ENCODE measurements at places on chromosomes 7 and 10.

GRCh38 chr10:58335306-58336005 is 650 bp downstream of the UBE2D1 start:
- DNase-seq, result peak; percentile 23

GRCh38 chr7:17878627-17879026 is 61.7 kb downstream of the SNX13 start:
- DNase-seq, result no peak

- DNase-seq, result no peak
Observed at GRCh38 chr7:128407233-128407589, 2.6 kb downstream of the IMPDH1 start.

- DNase-seq, result peak; percentile 82
Observed at GRCh38 chr10:58956926-58957325, 219.5 kb upstream of the PHYHIPL start.

DNA sequence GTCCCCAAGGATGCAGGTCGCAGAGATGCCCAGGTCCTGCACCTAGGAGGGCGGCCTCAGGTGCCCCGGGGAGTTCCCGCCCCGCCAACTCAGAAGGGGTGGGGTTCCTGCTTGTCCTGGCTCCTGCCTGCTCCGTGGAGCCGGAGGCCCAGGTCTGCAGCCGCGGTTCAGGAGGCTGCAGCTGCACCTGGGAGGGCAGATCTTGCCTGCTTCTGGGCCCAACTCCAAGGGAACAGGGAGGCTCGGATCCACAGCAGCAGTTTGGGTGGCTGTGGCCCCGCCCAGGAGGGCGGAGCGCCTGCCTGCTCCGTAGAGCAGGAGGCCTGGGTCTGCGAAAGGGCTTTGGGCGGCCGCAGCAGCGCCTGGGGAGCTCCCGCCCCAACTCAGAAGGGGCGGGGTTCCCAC is 108.2 kb upstream of the EGR2 start:
- no peak for DNase-seq

DNA sequence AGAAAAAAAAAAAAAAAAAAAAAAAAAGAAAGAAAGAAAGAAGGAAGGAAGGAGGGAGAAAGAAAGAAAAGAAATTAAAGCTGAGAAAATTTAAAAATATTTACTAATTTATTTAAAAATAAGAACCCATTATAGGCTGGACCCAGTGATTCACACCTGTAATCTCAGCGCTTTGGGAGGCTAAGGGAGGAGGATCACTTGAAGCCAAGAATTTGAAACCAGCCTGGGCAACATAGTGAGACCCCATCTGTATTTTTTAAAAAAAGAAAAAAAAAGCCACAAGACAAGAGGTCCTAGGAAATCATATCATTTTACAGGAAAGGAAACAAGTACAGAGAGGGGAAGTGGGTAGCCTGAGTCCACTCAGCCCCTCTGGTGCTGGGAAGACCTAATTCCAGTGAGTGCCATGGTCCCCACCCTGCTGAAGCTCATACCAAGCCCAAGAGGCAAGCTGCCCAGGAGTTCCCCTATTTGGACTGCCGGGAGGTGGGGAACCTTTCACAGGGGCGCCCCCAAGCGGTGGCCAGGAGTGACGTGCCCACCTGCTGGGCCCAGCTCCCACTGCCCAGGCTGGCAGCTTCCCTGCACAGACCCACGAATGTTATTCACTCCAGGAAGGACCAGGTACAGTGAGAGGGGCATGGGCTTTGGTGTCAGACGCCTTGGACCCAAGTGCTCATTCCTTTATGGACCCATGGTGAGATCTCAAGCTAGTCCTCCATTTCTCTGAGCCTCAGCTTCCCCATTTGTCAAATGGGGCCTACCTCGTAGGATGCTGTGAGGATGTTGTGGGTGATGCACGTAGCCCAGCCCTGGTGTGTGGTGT is 133.6 kb downstream of the ZMIZ1 start:
- DNase-seq, result peak; percentile 37

DNA sequence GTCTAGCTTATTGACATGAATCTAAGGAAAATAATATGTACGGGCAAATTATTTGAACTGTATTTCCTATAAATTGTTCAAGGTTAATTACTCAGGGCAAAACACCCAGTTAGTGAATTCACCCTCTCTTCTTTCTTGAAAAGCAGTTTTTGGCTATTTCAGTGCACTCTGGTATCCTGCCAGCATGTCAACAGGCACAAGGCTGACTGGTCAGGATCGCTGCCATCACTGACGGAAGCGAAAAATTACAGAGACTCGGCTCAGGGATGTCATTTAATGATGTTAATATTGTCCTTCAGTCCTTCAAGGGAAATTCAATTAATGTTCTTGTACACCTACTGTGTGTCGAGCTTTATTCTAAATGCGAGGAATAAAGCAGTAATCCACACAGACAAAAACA is 28.3 kb upstream of the OLAH start:
- no peak for DNase-seq

DNA sequence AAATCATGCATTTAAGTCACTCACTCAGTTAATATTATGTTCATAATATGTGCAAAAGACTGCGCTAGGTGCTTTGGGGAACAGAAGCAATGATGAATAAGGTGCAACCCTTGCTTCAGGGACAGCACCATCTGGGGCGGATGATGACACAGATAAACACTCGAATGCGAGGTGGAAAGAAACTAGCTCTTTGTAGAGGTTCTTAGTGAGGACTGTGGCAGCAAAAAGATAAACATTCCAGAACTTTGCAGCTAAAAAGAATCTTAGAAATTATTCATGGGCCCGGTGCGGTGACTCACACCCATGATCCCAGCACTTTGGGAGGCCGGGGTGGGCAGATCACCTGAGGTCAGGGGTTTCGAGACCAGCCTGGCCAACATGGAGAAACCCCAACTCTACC is 29.8 kb upstream of the CHST15 start:
- DNase-seq, result no peak

DNA sequence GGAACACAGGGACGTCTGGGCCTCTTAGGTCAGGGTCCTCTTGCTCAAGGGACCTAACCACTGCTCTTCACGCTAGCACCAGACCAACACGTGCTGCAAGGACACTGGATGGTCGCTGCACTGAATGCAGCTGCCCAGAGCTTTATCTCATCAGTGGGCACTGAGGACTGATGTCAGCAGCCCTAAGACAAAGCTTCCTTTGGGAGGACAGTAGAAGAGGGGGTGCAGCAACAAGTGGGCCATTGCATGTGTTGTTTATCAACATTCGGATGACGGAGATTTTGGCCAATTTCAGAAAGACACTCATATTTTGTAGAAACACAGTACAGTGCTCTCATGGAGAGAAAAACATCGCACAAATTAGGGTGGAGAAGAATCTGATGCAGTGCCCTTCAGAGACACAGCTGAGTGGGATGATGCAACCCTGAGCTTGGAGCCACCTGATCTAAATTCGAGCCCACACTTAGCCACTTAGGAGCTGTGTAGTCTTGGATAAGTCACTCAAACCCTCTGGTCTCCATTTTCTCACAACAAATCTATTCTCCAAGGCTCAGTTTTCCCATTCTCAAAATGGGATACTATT is 1.7 kb downstream of the OPALIN start:
- DNase-seq, result no peak

DNA sequence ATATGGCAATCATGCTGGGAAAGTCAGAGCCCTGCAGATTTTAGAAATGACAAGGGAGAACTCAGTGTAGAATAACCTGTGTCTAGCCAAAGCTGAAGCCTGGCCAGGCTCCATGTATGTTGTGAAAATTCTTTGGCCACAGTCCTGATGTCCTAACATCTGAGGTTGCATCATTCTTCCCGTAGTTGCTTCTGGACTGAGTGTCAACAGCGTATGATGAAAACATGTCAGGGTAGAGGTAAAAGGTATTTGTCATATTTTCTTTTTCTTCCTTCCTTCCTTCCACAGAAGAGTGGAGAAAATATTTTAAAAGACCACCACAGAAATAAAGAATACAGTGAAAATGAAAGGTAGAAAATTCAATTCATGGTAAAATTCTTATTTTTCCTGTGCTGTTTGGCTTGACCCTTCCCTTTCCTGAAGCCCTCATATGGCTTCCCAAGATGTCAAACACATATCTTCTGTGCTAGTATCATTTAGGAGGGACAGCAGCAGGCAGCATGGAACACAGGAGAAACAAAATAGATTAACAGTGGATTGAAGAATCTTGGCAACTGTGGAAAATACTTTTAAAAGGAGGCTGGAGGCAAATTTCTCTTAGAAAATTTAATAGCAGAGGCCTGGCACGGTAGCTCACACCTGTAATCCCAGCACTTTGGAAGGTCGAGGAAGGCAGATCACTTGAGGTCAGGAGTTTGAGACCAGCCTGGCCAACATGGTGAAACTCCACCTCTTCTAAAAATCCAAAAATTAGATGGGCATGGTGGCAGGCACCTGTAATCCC is 18.9 kb upstream of the NRBF2 start:
- DNase-seq, result peak; percentile 91

DNA sequence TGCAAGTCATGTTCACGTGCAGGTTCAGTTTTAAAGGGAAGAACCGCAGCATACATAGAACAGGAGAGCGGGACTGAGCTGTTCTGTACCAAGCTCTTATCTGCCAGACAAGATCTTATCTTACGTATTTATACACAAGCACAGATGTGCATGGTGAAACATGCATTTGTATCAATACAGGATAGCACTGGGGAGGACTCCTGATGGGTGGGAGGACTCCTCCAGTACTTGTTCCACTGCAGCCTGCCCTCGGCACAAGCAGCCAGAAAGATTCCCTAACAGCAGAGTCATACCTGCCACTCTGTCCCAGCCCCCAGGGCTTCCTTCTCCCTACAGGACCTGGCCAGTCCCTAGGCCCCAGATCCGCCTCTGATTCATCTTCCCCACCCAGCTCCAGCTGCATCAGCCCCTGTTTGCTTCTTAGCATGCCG is 13.2 kb upstream of the PRKCQ start:
- no peak for DNase-seq

- no peak for DNase-seq
Observed at GRCh38 chr10:1035201-1035600, 9.5 kb upstream of the IDI2 start.

DNA sequence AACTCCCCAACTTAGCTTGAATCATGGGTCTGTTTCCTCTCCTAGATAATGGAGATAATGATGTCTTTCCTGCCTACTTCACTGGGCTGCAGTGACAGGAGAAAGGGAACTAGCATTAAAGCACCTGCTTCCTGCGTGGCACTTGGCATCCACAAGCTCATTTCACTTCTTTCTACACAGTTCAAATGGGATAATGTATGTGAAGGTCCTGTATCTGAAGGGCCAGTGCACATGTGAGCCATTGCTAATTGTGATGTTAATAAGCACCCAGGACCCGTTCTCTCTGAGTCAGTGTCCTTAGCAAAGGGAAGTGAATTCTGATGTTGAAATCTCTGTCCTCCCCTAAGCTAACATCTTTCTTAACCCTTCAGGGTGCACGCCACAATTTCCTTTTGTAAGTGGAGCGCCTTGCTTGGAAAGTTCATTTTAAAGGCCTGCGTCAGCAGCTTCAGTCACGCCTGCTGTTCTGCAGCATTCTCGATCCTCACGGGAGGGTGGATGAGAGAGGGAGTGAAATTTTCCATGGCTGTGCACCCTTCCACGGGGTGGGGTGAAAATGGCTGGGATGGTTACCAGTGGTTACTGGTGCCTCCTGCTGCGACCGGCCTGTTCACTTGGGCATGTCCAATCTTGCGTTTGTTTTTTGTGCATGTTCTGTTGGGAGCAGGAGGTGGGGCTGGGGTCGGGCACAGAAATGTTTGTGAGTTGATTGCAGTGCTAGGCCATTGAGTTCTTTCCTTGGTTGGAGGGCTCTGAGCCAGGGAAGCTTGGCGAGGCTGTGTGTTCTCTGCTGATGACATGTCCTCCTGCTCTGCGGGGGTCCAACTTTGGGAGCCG is 59.2 kb downstream of the HK1 start:
- peak; percentile 74 for DNase-seq

- DNase-seq, result no peak
Observed at GRCh38 chr10:22366771-22367170, 21.5 kb downstream of the SPAG6 start.

DNA sequence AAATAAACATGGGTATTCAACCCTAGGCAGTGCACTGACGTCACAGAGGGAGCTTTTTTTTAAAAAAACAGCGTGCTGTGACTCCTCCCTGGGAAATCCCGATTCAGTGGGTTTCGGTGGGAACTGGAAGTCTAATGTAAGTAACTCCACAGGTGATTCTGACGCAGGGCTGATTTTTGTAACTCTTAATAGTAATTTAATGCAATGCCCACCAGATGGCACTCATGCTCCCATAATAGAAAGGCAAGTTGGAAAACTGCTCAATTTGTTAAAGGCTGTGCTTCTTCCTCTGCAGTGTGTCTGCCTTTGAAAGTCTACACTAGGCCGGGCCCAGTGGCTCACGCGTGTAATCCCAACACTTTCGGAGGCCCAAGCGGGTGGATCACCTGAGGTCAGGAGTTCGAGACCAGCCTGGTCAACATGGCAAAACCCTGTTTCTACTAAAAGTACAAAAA is 10.9 kb upstream of the RSU1 start:
- peak; percentile 82 for DNase-seq

GRCh38 chr10:126334272-126334671 is 54.0 kb downstream of the ADAM12 start:
- peak; percentile 26 for DNase-seq

- no peak for DNase-seq
Observed at GRCh38 chr7:6553448-6554044, 2.3 kb upstream of the GRID2IP start.

DNA sequence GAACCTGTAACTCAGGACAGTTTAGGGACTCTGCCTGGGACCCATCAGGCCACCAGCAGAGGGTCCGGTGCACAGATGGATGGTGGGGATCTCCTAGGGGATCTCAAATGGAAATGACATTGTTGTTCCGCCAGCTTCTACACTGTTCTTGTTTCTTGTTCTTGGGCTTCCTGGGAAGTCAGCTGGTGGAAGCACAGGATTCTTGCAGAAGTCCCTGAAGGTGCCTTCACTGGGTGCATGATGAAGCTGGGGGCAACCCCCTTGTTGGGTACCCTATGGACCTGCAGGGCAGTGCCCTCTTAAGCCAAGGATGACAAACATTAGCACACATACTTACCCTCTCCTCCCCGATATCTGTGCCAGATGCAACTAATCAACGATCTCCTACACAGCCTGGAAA is 18.6 kb downstream of the SFTPD start:
- DNase-seq, result no peak

DNA sequence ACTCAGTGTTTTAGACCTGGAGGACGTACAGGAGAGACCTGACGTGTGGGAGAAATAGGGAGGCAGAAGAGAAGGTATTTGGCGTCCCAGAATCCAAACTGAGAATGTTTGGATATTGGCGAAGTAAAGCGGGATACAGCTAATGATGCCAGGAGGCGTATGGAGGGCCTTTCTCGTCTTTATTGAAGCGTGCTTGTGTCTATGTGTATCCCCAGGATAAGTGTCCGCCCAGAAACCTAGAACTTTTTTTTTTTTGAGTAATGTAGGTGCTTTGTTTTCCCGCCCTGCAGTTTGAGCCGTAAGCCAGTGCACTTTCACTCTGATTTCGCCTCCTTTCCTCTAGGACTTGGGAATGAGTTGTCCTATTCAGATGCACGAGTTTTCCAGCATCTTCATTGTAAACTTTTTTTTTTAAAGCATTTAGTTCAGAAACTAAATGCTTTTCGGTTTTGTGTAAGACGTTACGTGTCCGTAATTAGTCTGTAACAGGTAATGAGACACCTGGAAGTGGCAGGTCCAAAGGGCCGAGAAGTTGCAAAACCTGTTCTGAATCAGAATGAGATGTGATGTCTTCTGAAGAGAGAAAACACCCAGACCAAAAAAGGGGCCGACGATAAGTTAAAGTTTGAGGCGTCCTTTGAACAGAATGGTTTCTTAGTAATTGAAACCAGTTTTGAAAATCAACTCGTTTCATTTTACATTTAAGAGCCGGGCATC is 746 bp downstream of the ARL5B start:
- no peak for DNase-seq
